ENCODE measurements at places on chromosomes 7 and 10.
A peak's percentile ranks its signal among the peaks of the same experiment; 100 is the strongest.

DNA sequence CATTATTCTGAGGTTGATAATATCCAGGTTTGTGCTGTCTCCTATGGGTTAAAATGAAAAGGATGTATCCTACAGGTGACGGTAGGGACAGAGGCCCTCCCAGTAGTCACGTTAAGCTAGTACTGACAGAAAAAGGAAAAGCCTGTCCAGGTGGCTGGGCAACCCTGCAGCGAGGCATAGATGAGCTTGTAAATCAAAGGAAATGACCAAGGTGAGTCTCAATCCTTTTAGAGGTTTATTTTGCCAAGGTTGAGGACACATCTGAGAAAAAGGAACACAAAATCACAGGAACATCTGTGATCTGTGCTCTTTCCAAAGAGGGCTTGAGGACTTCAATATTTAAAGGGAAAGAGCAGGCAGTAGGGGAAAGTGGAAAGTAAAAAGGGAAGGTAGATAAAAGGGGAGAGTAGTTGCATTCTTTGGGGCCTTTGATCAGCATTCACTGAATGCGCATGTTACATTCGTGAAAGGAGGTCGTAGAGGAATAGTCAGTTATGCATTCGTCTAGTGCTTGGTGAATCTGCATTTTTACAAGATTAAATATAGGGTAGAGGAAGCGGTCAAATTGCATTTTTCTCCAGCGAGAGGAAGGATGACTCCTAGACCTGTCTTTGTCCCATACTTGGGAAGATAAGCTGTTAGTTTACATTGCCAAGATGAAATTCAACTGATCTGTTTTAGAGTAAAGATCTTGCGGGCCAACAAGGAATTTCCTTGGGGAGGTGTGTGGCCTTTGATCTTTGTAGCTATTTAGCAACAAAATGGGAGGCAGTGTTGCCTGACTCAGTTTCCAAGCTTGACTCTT is 884 bp upstream of the GSTO1 start:
- ATAC-seq, result no peak

GRCh38 chr10:29253690-29254029 is 35.2 kb upstream of the LYZL1 start:
- no peak for ATAC-seq

GRCh38 chr10:4041635-4042034 is 256.6 kb upstream of the KLF6 start:
- no peak for ATAC-seq

- ATAC-seq, result no peak
Observed at GRCh38 chr7:155449869-155450557, 7.9 kb upstream of the EN2 start.

DNA sequence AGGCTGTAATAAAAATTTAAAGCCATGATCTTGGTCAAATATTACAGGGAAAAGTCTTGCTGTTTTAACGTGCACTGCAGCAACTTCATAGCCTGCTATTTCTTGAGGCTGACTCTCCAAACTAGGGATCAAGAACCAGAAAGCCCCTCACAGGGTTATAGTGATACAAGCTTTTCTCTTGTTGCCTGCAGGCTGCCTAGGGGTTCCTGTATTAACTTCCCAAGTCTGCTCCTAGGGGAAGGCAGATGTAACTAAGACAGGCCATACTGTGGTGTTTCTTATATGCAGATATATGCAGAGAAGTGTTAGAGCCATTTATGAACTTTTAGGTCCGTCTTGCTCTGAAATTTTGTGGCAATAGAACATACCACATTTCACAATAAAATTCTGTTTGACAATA is 175.7 kb downstream of the FOXP2 start:
- no peak for ATAC-seq

GRCh38 chr7:28102797-28103196 is 77.8 kb downstream of the JAZF1 start:
- ATAC-seq, result peak; percentile 39

DNA sequence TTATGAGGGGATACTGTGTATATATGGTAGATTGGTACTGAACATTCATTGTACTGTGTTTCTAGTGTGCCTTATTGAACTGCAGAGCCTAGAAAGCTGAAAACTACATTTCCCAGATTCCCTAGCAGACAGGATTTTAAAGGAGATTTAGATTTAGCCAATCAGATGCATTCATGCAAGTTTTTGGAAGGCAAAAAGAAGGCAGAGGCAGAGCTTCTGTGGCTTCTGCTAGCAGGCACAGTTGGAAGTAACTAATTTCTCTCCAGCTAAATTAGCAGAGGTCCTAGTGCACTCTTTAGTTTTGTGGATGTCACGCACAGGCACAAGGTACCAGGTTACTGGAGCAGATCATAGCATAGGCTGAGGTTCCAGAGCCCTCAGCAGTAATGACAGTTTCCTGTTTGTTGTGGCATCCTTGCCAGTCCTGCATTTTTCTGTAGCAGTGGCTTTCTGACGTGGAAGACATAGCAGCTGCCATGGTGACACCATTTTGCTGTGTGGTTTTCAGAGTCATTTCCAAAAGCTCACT is 83.7 kb upstream of the CCDC71L start:
- peak; percentile 49 for ATAC-seq

All from SK-N-SH treated with all-trans-retinoic acid at 6 μM for 48 hours (cell line).